ENCODE measurements at places on chromosomes 6 and 20. TPM values are rescaled to one million over a fixed set of nuclear protein-coding genes. Genes with fewer than 3 reads are reported as not detected.

Gene PKIB
- total RNA-seq: 0.73 TPM

Gene RAD21L1
- total RNA-seq: not detected

Gene FOXQ1
- total RNA-seq: 2.5 TPM

Gene FAM217A
- not detected for total RNA-seq

Gene NR2E1
- not detected for total RNA-seq

Gene SLC35D3
- 0.09 TPM for total RNA-seq

Gene PEX6
- 5.5 TPM for total RNA-seq

Gene SRSF3
- total RNA-seq: 523 TPM

Gene DEFB115
- not detected for total RNA-seq

Gene SOBP
- total RNA-seq: 1.2 TPM

Gene DLK2
- 6.4 TPM for total RNA-seq

Gene ESR1
- total RNA-seq: not detected

Gene CD24
- total RNA-seq: 267 TPM

Gene GPLD1
- 1.1 TPM for total RNA-seq

Gene PNLDC1
- total RNA-seq: 0.17 TPM

Gene CTAGE9
- not detected for total RNA-seq

Gene SLC35F1
- total RNA-seq: not detected

Gene ECT2L
- not detected for total RNA-seq

Gene PCIF1
- 32.2 TPM for total RNA-seq

Gene ID1
- 235 TPM for total RNA-seq

Gene PGBD1
- total RNA-seq: 4.3 TPM

Gene ALDH8A1
- total RNA-seq: 0.18 TPM

Gene VGLL2
- total RNA-seq: not detected

Gene TTBK1
- 0.09 TPM for total RNA-seq

Gene KHDC3L
- total RNA-seq: not detected

Gene GCM1
- total RNA-seq: not detected

Gene XKR7
- total RNA-seq: 0.02 TPM

Gene RCAN2
- not detected for total RNA-seq

Gene MUCL3
- total RNA-seq: not detected

Gene SMLR1
- total RNA-seq: not detected

Gene DNAH8
- not detected for total RNA-seq

Gene AIF1
- not detected for total RNA-seq

Gene ZSWIM3
- total RNA-seq: 1.5 TPM

Gene PRSS35
- total RNA-seq: 0.08 TPM

Gene MTFR2
- 12.3 TPM for total RNA-seq

Gene SSTR4
- not detected for total RNA-seq

Gene SIM1
- total RNA-seq: not detected

Gene GPANK1
- 13.2 TPM for total RNA-seq

Gene MRAP2
- total RNA-seq: 1.3 TPM

Gene SLC25A27
- 1.0 TPM for total RNA-seq

Gene LHFPL5
- 0.13 TPM for total RNA-seq

Gene GINS1
- total RNA-seq: 31.2 TPM

Gene MUC21
- not detected for total RNA-seq

Gene SLC22A2
- not detected for total RNA-seq

Gene ZBTB46
- 0.77 TPM for total RNA-seq

Gene EDN3
- total RNA-seq: 0.10 TPM

Gene TSHZ2
- total RNA-seq: not detected

Gene ASIP
- total RNA-seq: not detected

Gene KCNS1
- total RNA-seq: not detected

Gene DEFB124
- total RNA-seq: not detected

Gene NCOA5
- 28.0 TPM for total RNA-seq

Gene NHSL1
- total RNA-seq: 3.9 TPM

Gene SOX18
- 1.1 TPM for total RNA-seq

Gene SLC44A4
- total RNA-seq: 0.15 TPM

Gene HLA-DQA1
- total RNA-seq: not detected

Gene DEFB132
- not detected for total RNA-seq

Gene RAMACL
- 0.07 TPM for total RNA-seq

Gene CALHM4
- not detected for total RNA-seq

Gene SAMD5
- total RNA-seq: 1.1 TPM
